ENCODE measurements at places on chromosomes 6 and 20. TPM values are rescaled to one million over a fixed set of nuclear protein-coding genes. Genes with fewer than 3 reads are reported as not detected.

DNA sequence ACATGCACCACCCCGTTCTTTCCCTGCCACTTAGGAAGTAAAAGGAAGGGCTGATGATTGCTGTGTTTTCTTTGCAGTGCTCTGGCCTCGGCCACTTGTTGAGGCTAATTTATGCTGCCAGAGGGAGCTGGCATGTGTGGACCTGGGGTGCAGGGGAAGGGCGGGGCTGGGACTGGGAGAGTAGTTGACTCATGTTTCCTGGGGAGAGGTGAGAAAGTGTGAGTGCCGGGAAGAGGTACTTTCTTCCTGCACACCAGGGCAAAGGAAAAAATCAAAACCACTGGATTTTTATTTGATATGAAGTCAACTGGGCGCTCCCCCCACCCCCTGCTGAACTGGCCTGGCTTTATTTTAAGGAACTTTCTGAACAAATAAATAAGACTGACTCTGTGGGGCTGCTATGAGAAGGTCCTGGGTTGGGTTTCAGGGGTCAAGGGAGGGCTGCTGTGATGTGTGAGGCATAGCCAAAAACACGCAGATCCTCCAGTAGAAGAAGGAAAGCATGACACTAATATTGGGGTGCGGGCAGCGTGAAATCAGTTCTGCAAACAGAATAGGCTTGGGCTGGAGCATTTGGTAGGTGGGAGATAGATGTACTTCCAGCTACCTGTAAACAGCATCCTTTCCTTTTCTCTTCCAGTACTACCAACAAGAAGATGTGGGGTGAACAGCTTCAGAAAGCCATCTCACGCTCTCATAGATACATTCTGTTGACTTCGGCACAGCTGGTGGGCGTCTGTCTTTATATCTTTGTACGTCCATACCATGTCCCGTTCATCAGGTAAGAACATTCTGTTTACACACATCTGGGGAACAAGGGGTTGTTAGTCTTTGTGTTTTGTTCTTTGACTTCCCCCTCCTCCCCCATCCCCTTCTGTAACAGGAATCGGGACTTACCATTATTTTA is 87.5 kb downstream of the SYNJ2 start:
- DNase-seq: peak; percentile 82

DNA sequence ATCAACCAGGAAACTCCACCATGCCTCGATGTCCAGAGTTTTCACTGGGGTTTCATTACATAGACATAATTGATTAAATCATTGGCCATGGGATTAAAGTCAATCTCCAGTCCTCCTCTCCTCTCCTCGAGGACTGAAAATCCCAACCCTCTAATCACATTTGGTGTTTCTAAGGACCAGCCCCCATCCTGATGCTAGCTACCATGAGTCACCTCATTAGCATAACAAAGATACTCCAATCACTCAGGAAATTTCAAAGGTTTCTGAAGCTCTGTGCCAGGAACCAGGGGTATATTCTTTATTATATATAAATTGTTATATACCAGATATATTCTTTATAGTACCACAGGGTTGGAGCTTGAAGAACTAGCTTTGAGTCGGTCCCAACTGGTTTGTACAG is 212.9 kb upstream of the PRND start:
- DNase-seq: no peak

DNA sequence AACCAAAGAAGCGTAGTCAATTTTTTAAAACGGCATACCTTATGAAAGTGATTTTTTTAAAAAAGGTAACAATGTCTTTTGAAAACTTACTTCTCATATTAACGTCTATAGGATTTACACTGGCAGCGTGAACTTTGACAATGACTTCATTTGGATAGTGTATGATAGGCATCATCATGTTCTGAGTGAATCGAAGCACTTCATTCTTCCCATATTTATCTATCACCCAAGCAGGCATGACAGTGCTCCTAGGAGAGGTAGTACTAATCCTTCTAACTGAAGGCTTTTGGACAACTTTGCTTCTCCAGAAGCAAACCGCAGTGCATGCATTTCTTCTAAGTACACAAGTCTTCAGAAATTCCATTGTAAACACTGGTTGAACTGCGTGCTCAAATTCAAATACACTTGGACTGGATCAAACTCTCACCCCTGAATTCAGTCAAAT is 618 bp downstream of the RTN4IP1 start:
- no peak for DNase-seq

TREML1 gene
- not detected for polyA plus RNA-seq

ATP6V1G2 gene
- polyA plus RNA-seq: 2.8 TPM
